ENCODE measurements at places on chromosomes 2 and 18.

GRCh38 chr18:62954366-62954765 is 239.0 kb downstream of the PHLPP1 start:
- no peak for DNase-seq

GRCh38 chr2:207165121-207166038 is at the start of gene KLF7:
TSS of gene KLF7 (minus strand) at chr2:207165948. CDS start at chr2:207165568, 380 bp downstream.
- DNase-seq, result peak; percentile 71

GRCh38 chr2:212013626-212014025 is 525.0 kb downstream of the ERBB4 start:
- DNase-seq, result no peak

GRCh38 chr2:173431191-173431590 is 76.5 kb downstream of the CDCA7 start:
- DNase-seq, result no peak

GRCh38 chr2:171655586-171655985 is 31.7 kb upstream of the DYNC1I2 start:
- DNase-seq, result no peak

DNA sequence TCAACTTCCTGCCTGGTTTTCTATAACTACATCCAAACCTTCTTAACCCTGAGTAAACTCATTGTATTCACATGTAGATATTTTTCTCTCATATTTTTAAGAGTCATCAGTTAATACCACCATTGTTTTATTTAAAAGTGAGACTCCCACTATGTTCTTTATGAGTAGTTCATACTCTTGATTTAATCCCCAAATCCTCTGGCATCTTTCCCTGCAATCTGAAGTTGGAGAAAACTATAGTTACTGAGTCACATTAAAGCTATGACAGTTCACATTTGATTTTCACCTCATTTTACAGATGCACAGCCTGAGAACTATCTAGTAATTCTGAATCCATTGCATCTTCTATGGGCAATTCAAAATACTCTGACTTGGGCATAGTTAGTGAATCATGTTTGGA is 1358.7 kb upstream of the NRXN1 start:
- no peak for DNase-seq

DNA sequence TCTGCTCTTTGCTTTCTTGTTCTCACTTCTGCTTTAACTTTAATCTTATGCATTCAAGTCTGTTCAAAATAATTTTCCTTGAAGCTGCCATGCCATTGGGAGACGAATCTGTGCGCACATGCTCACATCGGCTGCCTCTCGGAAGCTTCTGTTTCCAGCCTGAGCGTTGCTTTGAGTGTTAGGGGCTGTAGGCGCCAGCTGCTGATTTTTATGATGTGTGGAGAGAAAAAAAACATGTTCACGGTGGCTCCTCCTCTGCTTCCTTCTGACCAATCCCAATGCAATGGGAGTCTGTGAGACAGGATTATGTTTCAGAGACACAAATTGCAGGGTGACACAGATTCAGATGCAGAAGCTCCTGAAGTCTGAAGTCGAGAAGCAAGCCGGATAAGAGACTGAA is at the start of gene MC4R:
Gene MC4R (minus strand): TSS at position 180 of the 400 bp plus-strand sequence. CDS start 426 bp downstream, outside the sequence.
- no peak for DNase-seq

DNA sequence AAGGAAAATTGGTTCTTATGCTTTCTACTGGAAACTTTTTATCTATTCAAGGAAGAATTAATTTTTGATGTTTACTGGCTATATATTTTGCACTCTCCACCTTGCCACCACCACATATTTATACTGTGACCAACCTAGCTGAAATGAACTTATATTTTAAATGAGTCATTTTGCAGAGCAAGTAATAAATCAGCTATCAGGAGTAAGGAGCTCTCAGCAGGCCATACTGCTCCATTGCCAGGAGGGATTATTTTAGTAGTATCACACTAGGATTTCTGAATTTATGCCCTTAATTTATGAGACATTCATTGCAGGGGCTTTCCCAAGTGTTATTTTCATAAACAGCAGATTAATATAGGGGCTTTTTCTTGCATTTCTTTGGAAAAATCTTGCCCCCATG is 125.8 kb upstream of the CYP1B1 start:
- no peak for DNase-seq

- no peak for DNase-seq
Measured at GRCh38 chr2:689877-690510, 12.8 kb upstream of the TMEM18 start.

GRCh38 chr2:37890893-37891495 is 34.1 kb upstream of the RMDN2 start:
- peak; percentile 81 for DNase-seq

DNA sequence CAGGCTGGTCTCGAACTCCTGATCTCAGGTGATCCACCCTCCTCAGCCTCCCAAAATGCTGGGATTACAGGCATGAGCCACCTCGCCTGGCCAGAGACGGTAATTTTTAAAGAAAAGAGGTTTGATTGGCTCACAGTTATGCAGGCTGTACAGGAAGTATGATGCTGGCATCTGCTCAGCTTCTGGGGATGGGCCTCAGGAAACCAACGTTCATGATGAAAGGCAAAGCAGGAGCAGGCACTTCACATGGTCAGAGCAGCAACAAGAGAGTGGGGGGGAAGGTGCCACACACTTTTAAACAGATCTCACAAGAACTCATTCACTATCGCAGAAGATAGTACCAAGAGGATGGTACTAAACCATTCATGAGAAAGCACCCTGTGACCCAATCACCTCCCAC is 38.0 kb upstream of the GPD2 start:
- DNase-seq, result no peak

DNA sequence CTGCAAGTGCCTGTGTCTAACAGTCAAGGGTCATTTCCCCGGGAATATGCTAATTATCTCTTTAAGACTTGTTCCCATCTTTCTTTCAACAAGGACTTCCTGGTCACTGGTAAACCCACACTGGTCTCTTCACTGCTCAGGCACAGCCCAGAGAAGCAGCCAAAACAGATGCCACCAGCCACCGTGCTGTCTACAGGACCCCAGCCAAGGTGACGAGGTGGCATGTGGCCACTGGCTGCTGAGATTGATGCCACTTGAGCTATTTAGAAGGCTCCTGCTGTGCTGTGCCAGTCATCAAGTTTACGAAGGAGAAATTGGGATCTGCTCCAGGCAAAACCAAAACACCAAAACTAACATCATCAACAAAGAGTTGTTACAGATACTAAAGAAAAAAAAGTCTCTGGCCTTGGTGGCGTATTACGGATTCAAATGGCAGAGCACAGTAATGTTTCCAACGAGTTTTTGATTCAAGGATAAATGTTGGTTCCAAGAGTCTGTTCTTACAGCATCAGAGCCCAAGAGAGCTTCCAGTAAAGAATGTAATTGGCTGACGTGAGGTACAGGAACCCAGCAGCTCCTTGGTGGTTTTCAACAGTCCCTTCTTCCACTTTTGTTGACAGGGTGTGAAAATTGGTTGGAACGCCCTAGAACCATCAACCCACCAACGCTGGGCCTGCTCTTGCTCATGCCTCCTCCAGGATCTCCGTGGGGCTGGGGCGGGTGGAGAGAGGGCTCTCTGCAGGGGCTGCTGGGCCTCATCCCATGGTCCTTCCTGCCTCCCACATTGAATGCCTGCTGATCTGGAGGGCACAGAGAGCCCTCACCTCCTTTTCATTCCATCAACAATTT is 63.7 kb upstream of the ZCCHC2 start:
- no peak for DNase-seq

DNA sequence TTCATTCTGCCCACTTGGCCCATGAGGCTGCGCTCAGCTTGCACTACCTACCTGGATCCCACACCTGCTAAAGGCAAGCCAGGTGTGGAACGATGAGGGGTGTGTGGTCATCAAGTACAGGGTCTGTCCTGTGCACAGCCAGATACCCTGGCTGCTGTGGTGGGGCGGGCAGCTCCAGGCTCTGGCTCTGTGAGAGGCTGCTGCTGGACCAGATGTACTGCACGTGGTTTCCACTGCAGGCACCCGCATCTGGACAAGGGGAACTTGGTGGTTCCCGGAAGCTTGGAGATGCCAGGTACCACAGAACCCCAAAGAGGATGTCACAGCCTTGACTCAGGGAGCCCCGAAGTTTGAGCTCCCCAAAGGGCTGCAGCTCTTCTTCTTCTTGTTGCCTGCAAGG is 68.1 kb upstream of the ZNF804A start:
- no peak for DNase-seq

GRCh38 chr2:15646661-15647060 is 55.0 kb downstream of the DDX1 start:
- no peak for DNase-seq

DNA sequence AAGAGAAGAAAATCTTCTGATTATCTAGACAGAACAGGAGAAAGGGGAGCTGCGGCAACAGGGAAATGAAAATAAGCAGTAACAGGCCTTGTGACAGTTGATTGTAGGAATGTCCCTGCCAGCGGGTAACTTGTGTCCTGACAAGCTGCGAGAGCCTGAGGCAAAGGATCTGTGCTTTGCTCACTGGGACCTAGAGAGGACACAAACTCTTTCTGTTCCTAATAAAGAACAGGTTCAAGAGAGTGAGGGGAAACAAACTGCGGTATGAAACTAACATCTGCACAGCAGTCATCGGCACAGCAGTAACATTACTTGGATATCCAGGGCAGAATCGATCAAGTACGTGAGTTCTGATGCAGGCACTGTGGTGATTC is 103.7 kb upstream of the THOC1 start:
- no peak for DNase-seq

DNA sequence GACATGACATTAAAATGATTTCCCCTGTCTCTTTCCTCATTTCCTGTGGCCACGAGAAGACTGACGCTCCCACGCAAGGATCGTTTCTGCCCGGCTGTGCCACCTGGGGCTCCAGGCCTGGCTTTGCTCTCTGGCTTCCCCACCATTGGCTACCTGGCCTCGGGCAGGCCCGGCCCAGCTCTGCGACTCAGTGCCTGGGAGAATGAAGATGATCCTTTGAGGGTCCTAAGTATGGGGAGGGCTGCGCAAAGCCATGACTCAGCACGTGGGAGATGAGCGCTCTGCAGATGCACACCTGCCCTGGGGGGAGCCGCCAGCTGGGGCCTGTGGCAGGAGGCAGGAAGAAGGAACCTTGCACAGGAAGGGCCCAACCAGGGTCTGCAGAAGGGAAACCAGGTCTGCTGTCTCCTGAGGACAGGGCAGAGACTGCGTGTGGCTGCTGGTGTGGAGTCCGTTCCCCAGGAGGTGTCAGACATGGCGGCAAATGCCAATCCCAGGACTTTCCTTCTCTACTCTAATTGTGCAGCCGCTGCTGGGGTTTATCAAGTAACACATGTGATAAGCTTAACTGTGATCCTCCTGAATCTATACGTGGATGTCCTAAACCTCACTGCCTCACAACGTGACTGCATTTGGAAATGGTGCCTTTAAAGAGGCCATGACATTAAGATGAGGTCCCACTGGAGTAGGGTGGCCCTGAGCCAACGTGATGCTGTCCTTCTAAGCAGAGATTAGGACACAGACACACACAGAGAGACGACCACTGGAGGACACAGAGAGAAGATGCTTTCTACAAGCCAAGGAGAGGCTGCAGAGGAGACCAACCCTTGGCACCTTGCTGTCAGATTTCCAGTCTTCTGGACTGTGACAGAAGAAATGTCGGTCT is 32.9 kb downstream of the MBP start:
- DNase-seq, result peak; percentile 37

- no peak for DNase-seq
Measured at GRCh38 chr2:25512707-25513106, 160.7 kb downstream of the DTNB start.

- DNase-seq, result no peak
Measured at GRCh38 chr2:128288781-128289180, 29.9 kb downstream of the HS6ST1 start.

DNA sequence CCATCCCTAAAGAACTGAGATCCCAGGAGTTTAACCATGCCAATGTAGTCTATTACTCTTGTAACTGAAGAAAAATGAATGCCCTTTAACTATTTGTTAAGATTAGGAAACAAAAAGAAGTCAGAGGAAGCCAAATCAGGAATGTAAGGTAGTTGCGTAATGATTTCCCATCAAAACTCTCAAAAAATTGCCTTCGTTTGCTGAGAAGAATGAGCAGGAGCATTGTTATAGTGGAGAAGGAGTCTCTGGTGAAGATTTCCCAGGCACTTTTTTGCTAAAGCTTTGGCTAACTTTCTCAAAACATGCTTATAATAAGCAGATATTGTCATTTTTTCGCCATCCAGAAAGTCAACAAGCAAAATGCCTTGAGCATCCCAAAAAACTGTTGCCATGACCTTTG is 224.0 kb upstream of the SIX2 start:
- DNase-seq, result no peak

DNA sequence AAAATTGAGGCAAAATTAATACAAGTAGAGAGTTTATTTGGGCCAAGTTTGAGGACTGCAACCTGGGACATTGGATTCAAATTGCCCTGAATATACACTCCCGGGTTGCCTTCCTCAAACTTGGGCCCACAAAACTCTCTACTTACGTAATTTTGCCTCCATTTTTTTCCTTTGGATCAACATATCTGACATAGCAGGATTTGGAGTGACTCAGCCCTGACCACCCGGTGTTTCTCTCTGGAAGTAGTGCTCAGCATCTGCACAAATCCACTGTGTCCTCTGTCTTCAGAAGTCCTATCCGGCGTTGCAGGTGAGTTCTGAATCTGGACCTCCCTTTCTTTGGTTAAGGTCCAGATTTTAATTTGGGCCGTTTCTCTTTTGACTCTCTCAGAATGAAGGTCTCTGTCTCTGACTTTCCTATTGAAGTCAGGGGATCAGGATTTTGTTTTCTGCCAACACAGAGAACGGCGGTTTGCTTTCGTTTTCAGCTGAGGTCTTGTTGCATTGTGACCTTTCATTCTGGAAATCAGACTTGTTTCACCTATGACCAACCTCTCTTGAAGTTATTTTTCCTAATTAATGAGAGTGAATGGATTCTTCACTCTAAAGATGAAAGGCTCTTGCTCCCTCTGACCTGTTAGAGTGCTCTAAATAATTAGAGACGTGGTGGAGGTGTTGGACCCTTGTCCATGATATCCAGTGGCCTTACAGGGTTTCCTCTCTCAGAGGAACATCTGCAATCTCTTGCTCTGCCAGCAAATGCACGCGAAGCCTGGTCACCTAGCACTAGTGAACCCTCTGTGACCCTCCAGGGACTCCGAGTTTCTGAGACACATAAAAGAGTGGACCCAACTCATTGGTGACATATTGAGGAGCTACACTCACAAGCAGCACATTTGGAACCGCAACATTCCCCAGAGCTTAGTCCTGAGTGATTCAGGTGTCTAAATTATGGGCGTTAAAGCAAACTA is 13.6 kb downstream of the TCF23 start:
- no peak for DNase-seq

- DNase-seq, result no peak
Measured at GRCh38 chr2:35081001-35081621, 1274.5 kb upstream of the CRIM1 start.

DNA sequence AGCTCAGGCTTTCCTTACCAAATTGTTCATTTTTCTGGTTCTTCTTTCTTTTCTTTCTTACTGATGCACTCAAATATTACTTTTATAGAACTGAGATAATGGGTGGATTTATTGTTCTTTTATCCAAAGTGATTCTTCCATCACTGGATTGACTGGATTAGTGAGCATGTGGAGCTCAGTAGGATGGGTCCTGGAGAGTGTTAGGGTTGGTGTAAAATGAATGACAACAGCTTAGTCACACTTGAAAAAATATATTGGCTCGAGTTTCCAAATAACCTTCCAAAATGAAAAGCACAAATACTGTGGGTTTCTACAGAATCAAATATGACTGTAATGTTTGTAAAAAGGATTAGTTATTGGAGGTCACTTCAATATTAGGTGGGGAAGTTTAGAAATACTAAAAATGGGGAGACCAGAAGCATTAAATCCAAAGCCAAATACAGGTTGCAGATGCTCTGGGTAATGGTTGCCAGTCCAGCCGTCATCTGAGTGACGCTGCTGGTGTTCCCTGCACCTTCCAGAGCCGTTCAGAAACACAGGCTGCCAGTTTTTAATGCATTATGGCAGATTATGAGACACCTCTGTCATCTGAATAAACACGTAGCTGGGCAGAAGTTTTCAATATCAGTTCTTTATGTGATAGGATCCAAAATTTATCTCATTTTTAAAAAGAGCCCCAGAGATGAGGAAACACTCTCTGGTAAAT is 294.8 kb upstream of the NRP2 start:
- DNase-seq, result no peak
